ENCODE measurements at places on chromosomes 2 and 18. TPM values are rescaled to one million over a fixed set of nuclear protein-coding genes. Genes with fewer than 3 reads are reported as not detected.
A peak's percentile ranks its signal among the peaks of the same experiment; 100 is the strongest.

GRCh38 chr2:216339456-216340279 lies 32.6 kb downstream of the MARCHF4 start:
- no peak overlapping the region for H3K4me3 ChIP-seq
- H3K4me1 ChIP-seq, result peaks cover 5% of the 10 kb centered on the region
- H3K36me3 ChIP-seq, result no peaks in the 10 kb centered on the region

GRCh38 chr18:23547846-23548245 lies 38.5 kb downstream of the NPC1 start:
- H3K27me3 ChIP-seq, result no peaks in the 10 kb centered on the region
- DNase-seq, result no peak
- H3K36me3 ChIP-seq, result peaks cover 31% of the 10 kb centered on the region
- no peak overlapping the region for H3K4me3 ChIP-seq

GRCh38 chr2:203936535-203936934 lies at the start of gene ICOS:
Gene ICOS (plus strand): TSS chr2:203936763. CDS start chr2:203936815, 52 bp downstream.
- peaks cover 49% of the 10 kb centered on the region for H3K4me1 ChIP-seq
- no peaks in the 10 kb centered on the region for H3K36me3 ChIP-seq
- H3K27ac ChIP-seq, result peak within 1 kb of the TSS; percentile 34
- DNase-seq, result peak; percentile 58

- H3K27ac ChIP-seq, result no peak overlapping the region
- no peak for DNase-seq
- H3K36me3 ChIP-seq, result no peaks in the 10 kb centered on the region
- no peaks in the 10 kb centered on the region for H3K27me3 ChIP-seq
- no peak overlapping the region for H3K4me3 ChIP-seq
- no peaks in the 10 kb centered on the region for H3K4me1 ChIP-seq
Measured at GRCh38 chr2:71778514-71778913, 325.2 kb downstream of the DYSF start.

GRCh38 chr2:88136817-88137216 lies 9.0 kb upstream of the FABP1 start:
- H3K4me1 ChIP-seq, result no peaks in the 10 kb centered on the region
- no peak for DNase-seq

DNA sequence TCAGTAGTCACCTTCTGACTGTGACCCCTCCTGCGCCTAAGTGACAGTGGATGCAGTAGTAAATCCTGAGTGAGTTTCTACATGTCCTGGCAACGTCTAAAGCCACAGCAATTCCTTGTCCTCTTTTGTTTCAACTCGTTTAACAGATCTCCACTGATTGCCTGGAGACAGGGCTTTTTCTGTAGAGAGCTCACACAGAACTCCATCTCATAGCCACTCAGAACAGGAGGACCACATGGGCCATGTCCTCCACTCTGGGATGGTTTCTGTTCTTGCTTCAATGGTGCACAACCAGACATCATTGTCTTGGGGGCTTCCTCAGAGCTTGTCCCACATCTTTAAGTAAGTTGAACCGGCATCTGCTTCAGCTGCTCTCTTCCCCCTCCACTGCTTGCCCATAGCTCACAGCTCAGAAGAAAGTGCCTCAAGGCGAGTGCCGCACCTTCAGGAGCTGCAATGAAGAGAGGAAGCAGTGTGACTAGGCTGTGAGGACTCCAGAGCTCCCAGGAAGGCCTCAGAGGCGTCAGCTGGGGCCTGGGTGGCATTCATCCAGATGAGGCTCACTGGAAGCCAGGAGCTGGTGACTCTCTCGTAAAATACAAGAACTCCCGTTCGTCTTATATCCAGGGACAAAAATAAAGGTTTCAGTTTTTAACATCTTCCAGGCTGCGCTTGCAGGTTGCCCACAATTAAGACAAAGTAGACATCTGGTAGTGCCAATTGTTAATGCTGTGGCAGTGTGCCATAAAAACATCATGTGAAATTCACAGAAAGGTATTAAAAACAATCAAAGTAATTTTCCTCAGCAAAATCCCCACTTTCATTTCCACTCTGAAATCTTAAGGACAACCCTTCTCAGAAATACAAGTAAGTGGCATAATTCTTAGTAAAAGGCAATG lies 37.3 kb downstream of the ST3GAL5 start:
- H3K4me1 ChIP-seq, result peaks cover 58% of the 10 kb centered on the region
- DNase-seq, result peak; percentile 29

DNA sequence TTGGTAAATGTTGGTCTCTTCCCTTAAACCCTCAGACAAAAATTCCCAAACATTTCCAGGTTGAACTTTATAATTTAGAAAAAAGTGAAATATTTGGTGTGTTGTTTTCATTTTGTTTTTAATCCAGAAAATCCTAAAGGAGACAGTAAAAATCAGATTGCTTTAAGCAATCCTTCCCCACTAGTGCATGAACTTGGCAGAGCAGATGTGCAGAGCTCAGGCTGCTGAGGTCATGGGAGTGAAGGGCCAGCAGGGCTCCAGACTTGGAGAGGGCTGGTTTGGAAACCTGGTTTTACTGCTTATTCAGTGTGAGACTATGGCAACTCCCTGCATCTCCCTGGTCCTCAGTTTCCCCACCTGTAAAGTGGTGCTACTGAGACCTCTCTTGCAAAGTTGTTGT lies 66.7 kb upstream of the TEX51 start:
- DNase-seq, result no peak
- no peak overlapping the region for H3K27ac ChIP-seq
- no peaks in the 10 kb centered on the region for H3K27me3 ChIP-seq
- no peaks in the 10 kb centered on the region for H3K4me1 ChIP-seq
- no peaks in the 10 kb centered on the region for H3K36me3 ChIP-seq
- H3K4me3 ChIP-seq, result no peak overlapping the region

- no peaks in the 10 kb centered on the region for H3K27me3 ChIP-seq
- no peaks in the 10 kb centered on the region for H3K36me3 ChIP-seq
- no peak for DNase-seq
Measured at GRCh38 chr2:27000228-27000627, 29.8 kb downstream of the MAPRE3 start.

DNA sequence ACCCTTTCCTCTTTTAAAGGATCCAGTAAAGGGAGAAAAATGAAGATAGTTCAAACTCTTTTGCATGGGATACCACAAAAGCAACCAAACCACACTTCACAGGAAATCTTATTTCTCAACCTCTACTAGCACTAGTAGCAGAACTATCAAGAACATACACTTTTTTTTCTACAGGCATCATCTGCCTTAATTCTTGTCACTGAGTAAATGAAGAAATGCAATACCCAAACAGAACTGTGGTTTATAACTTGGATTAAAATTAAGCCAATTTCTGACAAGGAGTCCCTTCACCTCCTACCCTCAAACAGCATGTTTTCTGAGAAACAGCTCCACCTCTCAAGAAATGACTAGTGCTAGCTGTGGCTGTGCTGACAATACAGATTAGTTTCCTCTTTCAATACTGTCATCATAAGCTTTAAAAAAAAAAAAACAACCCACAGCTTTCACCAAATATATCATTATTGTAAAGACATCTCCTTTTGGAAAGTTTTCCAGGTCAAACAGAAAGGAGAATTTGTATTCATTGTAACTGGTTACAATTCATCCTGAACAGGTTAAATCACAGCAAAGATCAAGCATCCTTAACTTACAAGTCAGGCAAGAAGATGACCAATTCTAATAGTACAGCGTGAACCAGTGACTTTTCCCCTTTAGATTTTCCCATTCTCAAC lies 44.4 kb downstream of the PTPN2 start:
- no peak for DNase-seq
- H3K27me3 ChIP-seq, result no peaks in the 10 kb centered on the region
- H3K4me1 ChIP-seq, result peaks cover 48% of the 10 kb centered on the region
- peak overlapping the region; percentile 15 for H3K4me3 ChIP-seq
- H3K36me3 ChIP-seq, result no peaks in the 10 kb centered on the region

GRCh38 chr2:217826520-217826919 lies 176.3 kb downstream of the TNS1 start:
- no peak overlapping the region for H3K27ac ChIP-seq
- no peak overlapping the region for H3K4me3 ChIP-seq
- DNase-seq, result no peak
- no peaks in the 10 kb centered on the region for H3K4me1 ChIP-seq

GRCh38 chr2:11516984-11517648 lies 16.7 kb upstream of the GREB1 start:
- no peak for DNase-seq
- H3K4me1 ChIP-seq, result no peaks in the 10 kb centered on the region
- H3K4me3 ChIP-seq, result no peak overlapping the region

DNA sequence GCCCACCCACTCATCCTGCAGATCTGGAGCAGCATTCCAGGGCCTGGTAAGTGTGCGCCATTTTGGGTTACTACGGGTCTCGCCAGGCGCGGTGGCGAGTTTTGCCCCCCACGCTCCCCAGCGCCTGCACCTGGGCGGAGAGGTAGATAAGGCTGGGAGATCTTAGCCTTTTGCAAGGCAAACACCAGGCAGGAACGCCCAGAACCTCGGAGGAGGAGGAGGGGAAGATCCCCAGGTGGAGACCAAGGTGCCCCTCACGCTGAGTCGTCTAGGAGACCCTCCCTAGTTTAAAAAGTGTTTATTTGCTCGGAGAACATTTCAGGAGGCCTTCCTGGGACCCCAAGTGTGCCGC lies 365 bp upstream of the RAMP1 start:
- H3K36me3 ChIP-seq, result no peaks in the 10 kb centered on the region
- H3K4me1 ChIP-seq, result no peaks in the 10 kb centered on the region
- no peak overlapping the region for H3K4me3 ChIP-seq

GRCh38 chr2:175880-176820 lies 87.7 kb downstream of the SH3YL1 start:
- H3K27me3 ChIP-seq, result no peaks in the 10 kb centered on the region
- peak overlapping the region; percentile 38 for H3K4me3 ChIP-seq
- H3K27ac ChIP-seq, result no peak overlapping the region
- H3K36me3 ChIP-seq, result no peaks in the 10 kb centered on the region

DNA sequence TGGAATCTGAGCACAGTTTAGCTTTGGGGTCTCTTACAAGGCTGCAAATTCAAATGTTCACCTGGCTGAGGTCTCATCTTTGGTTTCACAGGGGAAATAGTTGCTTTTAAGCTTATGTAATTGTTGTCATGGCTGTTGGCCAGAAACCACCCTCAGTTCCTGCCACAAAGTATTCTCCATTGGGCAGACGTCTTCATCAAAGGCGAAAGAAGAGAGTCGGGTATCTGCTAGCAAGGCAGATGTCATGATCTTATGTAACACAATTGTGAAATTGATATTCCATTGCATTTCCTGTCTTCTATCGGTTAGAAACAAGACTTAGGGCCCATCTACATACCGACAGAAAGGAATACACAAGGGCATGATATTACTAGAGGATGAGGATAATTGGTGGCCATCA lies 816.2 kb downstream of the MBD2 start:
- H3K4me1 ChIP-seq, result no peaks in the 10 kb centered on the region
- H3K4me3 ChIP-seq, result no peak overlapping the region
- no peaks in the 10 kb centered on the region for H3K36me3 ChIP-seq
- no peaks in the 10 kb centered on the region for H3K27me3 ChIP-seq
- no peak overlapping the region for H3K27ac ChIP-seq

- DNase-seq, result no peak
- peaks cover 27% of the 10 kb centered on the region for H3K4me1 ChIP-seq
- H3K4me3 ChIP-seq, result peak overlapping the region; percentile 94
Measured at GRCh38 chr18:5238371-5238976, 41.4 kb upstream of the AKAIN1 start.

- H3K27me3 ChIP-seq, result no peaks in the 10 kb centered on the region
- no peak overlapping the region for H3K27ac ChIP-seq
- H3K4me3 ChIP-seq, result no peak overlapping the region
- peaks cover 33% of the 10 kb centered on the region for H3K4me1 ChIP-seq
- no peak for DNase-seq
Measured at GRCh38 chr18:8747440-8747937, 42.1 kb downstream of the MTCL1 start.

DNA sequence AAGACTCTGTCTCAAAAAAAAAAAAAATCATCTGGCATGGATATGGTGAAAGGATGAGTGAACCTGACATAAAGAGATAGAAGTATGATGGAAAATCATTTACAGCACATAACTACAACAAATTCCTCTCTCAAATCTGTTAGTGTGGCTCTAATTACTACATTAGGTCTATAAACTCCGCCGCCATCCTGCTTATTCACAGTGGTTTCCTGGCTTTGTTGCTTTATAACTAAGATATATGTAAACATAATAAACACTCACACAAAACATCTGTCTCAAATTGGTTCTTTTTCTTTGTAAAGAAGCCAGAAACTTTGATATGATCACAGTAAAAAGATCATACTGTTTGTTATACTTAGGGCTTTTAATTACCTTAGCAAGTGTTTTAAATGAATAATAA lies 412.6 kb upstream of the FAM98A start:
- H3K4me1 ChIP-seq, result no peaks in the 10 kb centered on the region
- no peak overlapping the region for H3K27ac ChIP-seq
- H3K4me3 ChIP-seq, result no peak overlapping the region
- H3K36me3 ChIP-seq, result no peaks in the 10 kb centered on the region
- no peak for DNase-seq

- H3K4me1 ChIP-seq, result no peaks in the 10 kb centered on the region
- DNase-seq, result no peak
- no peaks in the 10 kb centered on the region for H3K27me3 ChIP-seq
- H3K36me3 ChIP-seq, result no peaks in the 10 kb centered on the region
- H3K27ac ChIP-seq, result no peak overlapping the region
Measured at GRCh38 chr2:197349699-197350098, 39.1 kb upstream of the ANKRD44 start.

- H3K27me3 ChIP-seq, result no peaks in the 10 kb centered on the region
- H3K4me1 ChIP-seq, result peaks cover 3% of the 10 kb centered on the region
- no peak overlapping the region for H3K4me3 ChIP-seq
- no peaks in the 10 kb centered on the region for H3K36me3 ChIP-seq
- DNase-seq, result no peak
- H3K27ac ChIP-seq, result no peak overlapping the region
Measured at GRCh38 chr2:134104754-134105153, 149.1 kb upstream of the MGAT5 start.

Gene ASB18
- not detected for polyA plus RNA-seq

Gene UPP2
- polyA plus RNA-seq, result not detected

Gene TNFAIP6
- not detected for polyA plus RNA-seq

Gene GKN2
- not detected for polyA plus RNA-seq

Gene IL36B
- polyA plus RNA-seq, result not detected

Gene AAMP
- 86.1 TPM for polyA plus RNA-seq

Gene CREG2
- polyA plus RNA-seq, result not detected

Gene UGT1A8
- not detected for polyA plus RNA-seq

Gene GDF7
- polyA plus RNA-seq, result 0.10 TPM

Gene FBXO48
- 0.79 TPM for polyA plus RNA-seq

Gene ABHD1
- 1.4 TPM for polyA plus RNA-seq

Measured in CD8-positive, alpha-beta memory T cell (primary cell).